ENCODE measurements at places on chromosomes 3 and 15.

- no peak for DNase-seq
Measured at GRCh38 chr15:98233873-98234272, 273.4 kb downstream of the ARRDC4 start.

DNA sequence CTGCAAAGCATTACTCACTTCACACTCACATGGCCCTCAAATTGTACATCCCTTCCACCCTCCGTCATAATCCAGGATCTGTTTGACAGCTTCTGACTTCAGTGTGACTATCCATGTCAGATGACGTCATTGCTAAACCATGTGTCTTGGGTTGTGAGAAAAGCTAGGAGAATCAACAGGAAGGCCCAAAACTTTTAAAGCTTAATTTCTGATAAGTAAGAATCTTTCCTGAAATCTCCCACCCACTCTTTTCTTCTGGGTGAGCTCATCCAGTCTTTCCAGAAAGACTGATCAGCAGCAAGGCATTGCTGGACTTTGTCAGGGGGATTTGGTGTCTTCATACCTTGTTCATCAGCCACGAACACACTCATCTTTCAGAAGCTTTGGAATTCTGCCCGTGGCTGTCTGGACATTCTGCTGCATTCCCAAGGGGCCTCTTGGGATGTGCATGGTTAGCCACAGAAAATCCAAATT lies 11.5 kb upstream of the LMCD1 start:
- DNase-seq: peak; percentile 99

DNA sequence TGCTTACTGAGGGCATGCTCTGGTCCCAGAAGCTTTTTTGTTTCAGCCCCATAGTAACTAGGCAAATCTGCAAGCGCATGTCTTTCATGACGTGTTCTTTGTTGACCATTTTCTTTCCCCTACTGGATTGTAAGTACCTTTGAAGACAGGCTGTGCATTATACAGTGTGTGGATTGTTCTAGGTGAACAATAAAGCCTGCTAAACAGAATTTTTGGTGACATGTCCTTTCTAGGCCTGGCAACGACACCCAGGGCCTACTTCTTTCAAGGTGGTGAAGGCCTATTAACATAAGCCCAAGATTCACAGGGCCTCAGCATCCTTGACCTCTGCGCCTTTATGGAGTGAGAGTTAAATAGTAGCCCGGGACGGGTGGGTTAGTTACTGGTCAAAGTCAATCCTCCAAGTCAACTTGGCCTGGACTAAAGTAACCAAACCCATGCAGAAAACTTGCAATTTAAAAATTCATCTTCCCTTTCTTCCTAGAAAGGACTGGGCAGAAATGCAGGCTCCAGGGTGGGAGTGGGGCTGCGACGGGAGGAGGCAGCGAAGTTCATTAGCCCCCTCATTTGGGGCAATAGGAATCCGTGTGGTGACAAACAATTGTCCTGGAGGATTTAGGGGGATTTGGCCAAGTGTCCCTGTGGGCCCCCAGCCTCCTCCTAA lies 37.6 kb upstream of the TRIM71 start:
- DNase-seq: no peak

DNA sequence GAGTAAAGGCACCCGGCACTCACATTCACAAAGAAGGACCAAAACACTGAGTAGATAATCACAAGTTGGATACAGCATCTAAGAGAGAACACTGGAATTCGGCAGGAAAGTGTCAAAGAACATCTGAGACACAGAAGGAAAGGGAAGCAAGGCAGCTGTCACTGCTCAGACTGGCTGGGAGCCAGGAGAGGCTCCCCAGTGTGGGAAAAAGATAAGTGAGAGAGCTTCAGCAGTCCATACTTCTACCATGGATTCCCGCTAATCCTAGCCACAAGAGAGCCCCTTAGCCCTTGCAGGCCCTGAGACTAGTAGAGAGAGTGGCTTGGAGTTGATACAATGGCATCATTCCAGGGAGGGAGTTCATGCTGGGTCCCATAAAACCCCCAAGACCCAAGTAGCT lies 36.7 kb upstream of the CP start:
- no peak for DNase-seq

DNA sequence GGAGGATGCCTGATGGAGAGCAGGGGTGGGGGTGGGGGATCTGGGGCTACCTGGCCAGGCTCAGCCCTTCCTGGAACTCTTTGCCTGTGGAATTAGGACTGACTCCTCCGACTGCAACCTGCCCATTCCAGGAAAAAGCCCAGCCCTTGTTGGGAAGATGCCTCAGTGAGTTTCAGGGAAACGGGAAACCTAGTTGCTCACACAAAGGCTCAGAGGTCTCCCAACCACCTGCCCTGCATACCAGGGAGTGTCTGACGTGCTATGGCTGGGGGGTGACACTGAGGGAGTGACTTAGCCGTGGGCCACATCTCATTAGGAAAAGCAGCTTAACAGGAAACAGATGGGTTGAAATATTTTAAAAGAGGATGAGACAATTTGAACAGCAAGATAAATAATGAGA lies 27.9 kb downstream of the CYP8B1 start:
- no peak for DNase-seq

DNA sequence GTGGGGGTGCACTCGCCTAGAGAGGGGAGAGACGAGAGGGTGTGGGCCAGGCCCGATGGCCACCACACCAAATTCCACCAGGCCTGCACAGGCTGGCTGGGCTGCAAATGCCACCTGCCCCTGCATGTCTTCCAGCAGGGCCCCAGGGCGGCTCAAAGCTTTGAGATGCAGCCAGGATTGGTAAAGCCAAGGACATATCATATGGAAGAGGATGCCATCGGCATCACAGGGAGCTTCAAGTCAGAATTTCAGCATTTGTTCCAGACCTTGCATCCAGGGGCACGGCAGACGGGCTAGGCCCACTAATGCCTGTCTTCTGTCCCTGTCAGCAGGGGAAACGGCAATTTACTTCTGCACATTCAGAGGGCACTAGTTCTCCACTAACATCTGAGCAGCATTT lies 97.8 kb downstream of the NUP210 start:
- DNase-seq: no peak

DNA sequence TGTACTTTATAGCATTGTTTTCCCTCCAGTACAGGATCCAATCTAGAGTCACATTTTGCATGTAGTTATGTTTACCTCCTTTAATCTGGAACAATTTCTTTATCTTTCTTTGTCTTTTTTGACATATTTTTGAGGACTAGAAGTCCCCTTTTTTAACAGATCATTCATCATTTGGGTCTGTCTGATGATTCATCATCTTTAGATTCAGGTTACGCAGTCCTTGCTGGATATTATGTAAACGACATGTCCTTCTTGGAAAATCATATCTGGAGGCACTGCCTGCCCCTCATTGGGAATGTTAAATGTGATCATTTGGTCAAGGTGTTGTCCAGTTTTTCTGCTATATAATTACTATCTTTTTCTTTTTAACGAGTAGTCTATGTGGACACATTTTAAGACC lies 18.3 kb downstream of the TGM4 start:
- DNase-seq: peak; percentile 46

DNA sequence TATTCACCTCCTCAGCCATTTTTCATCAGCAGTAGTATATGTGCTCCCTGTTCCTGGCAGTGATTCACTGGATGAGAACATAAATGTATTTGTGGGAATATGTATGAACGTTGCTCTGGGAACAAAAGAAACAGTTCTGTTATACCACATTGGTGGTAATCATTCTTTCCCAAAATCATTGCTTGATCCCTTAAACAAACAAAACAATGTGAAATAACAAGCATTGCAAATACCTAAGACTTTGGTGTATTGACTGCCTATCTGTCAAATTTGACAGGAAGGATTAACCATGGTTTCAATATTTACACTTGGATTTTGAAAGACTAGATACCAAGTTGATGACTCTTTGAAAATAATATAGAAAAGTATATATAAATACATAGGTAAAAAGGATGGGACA lies 284.1 kb downstream of the FHIT start:
- no peak for DNase-seq

DNA sequence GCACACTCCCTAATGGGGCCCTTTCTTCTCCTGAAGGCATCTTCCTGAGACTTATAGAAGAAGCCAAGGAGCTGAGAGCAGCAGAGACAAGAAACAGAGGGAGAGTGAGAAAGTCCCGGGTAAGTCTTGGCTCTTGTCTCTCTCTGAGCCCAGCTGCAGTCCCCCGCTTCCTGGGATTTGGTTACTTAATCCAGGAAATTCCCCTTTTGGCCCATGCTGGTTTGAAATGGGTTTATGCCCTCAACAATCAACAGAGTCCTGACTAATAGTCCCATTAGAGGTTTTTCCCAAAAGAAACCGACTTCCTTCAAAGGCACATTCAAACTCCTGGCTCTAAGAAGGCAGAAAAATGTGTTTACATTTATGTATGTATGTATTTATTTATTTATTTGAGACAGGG lies 22.0 kb downstream of the TMEM158 start:
- no peak for DNase-seq

DNA sequence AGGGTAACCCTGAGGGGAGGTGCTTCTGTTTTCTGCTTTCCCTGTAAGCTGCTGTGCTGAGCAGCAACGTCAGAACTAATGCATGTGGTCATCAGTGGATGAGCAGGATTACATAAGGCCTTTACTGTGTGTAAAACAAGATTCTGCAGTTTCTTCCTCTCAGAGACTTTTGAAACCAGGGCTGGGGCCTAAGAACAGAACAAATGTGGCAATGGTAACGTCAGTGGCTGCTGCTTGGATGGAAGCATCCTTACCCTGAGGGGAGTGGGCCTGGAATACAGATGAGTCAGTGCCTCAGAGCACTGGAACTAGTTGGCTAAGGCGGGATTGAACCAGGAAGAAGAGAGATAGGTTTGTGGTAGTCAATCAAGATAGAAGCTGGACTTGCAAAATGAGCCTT lies 180.2 kb upstream of the KCNH8 start:
- no peak for DNase-seq

DNA sequence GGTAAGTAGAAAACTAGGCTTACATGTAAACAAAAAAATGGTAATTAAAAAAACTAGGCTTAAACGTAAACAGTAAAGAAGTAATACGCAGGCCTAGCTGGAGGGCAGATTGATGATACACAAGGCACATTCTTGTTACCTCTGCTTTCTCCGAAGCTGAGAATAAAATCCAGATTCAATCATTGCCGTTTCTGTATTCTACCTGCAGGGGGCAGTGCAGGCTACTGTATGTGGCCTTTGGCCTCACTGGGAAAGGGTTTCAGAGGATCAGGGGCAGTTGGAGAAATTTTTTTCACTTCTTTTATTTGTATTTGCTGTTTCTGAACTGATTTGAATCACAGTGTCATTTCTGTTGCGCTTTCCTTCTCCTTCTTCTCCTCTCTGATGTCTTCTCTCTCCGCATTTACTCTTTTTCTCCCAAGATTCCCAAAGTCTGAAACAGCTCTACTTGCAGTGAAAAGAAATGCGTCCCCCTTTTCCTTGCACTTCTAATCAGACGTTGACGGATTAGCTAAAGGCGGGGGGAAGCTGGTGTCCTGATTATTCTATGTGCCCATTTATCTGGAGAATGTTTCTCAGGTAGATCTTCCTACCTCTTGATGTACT lies 67.1 kb upstream of the MCTP2 start:
- DNase-seq: no peak

- DNase-seq: no peak
Measured at GRCh38 chr3:37588758-37589157, 272.9 kb upstream of the CTDSPL start.

- DNase-seq: no peak
Measured at GRCh38 chr15:41855261-41855961, 16.8 kb downstream of the PLA2G4B start.

DNA sequence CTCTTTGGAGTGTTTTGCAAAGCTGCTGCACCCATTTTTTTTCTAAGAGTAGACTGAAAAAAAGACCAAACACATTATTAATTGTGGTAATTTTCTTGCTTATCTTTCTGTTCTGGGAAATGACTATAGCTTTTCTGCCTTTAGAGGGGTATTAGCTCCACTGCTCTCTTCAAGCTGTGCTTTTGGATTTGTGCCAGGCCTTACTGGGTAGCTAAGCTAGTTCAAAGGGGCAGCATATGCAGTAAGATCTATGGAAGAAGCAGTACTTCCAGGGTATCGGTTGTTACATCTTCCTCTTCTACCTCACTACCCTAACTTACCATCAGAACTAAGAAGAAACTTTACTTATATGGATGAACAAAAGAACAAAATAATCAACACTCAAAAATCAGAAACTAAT lies 28.7 kb upstream of the ARIH1 start:
- DNase-seq: no peak

- DNase-seq: no peak
Measured at GRCh38 chr15:69446953-69447352, 5.7 kb upstream of the RPLP1 start.

- no peak for DNase-seq
Measured at GRCh38 chr15:48367483-48367882, 36.3 kb downstream of the DUT start.

DNA sequence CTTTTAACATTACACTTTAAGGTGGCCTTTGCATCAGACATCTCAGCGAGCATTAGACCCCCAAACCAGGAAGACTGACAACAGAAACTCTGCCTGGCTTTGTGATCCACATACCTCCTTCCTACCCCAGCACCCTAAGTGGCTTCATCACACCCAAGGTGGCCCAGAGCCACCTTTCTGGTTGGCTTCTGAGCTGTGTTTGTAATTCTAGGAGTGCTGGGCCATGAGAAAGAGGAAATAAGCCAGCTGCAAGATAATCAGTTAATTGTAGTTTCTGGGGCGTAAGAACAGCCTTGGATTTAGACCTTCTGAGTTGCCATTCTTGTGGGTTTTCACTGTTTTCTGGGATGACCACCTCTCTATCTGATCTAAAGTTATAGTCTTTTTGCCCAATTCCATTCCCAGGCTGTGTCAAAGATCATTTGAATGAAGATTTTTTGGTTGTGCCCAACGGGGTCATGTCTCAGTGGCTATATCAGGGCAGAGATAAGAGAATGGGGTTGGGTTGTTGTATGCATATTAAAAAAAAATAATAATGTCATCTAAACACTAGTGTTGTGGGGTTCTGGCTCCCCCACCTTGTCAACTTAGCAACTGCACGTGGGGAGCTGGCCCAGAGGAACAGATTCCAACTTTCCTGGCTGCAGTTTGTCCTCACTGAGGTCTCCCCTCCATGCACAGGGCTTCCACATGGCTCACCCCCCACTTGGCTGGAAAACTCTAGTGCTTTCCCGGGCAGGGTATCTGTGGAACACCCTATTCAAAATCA lies 234.8 kb upstream of the WNT5A start:
- no peak for DNase-seq

DNA sequence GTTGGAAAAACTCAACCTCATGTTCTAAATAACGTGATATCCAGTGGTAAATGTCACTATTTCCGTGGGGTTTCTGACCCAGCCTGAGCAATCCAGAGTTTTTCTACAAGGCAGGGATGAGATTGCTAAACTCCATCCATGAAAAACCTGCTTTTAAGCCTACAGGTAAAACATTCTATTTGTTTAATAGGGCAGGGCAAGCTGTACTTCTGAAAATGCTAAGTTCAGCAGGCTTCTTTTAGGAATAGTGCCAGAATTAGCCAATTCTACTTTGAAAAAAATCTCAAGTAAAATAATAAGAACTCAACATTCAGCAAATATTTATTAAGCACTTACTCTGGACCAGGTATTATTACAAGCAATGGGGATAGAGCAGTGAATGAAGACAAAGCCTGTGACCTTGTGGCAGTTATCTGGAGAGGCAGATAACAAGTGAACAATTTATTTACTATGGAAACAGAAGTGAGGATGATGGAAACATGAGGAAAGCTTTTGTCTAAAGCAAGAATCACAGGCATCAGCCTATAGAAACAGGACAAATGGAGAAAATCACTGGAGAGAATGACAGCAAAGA lies 13.3 kb downstream of the RPSA start:
- no peak for DNase-seq

Measured in skeletal muscle cell (primary cell).